ENCODE measurements at places on chromosomes 16 and 17.

- DNase-seq = no peak
Observed at GRCh38 chr17:45409659-45410076, 23.0 kb downstream of the ARHGAP27 start.

DNA sequence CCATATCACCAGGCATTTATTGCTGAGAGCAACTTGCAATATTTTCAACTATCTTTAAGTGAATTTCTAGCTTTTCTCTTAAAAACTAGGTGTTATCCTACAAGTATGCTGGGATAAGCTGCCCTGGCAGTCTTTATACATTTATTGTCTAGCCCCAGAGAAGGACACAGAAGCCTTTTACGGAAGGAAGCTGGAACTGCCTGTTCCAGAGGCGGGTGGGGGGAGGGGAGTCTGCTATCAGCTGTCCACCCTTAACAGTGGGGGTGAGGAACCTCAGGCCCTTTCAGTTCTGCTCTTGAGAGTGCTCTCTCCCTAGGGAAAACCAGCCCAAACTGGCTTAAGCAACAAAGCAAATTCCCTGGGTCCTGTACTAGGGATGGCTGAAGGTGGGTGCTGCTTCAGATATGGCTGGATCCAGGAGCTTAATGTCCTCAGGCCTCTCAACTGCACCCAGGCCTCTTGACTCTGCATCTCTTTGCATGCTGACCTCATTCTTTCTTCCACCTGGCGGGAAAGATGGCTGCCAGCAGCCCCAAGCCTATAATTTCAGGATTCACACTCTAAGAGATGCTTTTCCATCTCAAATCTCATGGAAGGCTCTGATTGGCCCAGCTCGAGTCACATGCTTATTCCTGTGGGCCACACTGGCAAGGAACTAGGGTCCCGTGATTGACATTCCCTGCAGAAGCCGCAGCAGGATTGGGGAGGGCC is 16.6 kb downstream of the NAGPA start:
- DNase-seq = no peak

GRCh38 chr16:3553138-3553923 is 23.9 kb downstream of the NLRC3 start:
- no peak for DNase-seq

GRCh38 chr16:1746693-1747195 is 24.6 kb downstream of the NME3 start:
- no peak for DNase-seq

- DNase-seq = peak; percentile 59
Observed at GRCh38 chr16:4624827-4625559, 367 bp downstream of the MGRN1 start.

DNA sequence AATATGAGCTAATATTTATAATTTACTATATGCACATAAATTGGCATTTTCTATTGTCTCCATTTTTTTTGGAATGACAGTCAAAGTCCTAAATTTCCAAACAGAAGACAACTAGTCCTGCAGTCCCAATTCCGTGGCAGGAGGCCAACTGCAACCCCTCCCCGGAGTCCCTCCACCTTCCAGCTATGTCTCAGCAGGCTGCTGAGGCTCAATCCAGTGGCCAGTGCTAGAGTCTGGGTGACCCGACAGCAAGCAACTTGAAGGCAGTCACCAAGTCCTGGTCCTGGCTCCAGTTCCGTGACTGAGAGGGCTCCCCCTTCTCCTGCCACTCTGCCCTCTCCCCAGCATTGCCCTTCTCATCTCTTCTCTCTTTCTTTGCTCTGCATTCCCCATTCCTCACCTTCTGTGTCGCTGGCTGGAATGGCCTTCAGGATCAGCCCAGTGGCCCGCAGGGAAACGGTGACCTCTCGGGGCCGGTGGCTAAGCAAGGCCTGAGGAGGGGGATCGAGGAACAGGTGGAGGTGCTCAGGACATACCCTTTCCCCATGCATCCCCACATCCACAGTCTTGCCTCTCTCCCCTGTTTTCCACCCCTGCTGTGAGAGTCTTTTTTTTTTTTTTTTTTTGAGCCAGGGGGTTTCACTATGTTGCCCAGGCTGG is 22.4 kb upstream of the MFSD6L start:
- no peak for DNase-seq

GRCh38 chr17:30299000-30299399 is 7.3 kb upstream of the BLMH start:
- no peak for DNase-seq

GRCh38 chr16:84868328-84868727 is 48.5 kb downstream of the CRISPLD2 start:
- DNase-seq = no peak

DNA sequence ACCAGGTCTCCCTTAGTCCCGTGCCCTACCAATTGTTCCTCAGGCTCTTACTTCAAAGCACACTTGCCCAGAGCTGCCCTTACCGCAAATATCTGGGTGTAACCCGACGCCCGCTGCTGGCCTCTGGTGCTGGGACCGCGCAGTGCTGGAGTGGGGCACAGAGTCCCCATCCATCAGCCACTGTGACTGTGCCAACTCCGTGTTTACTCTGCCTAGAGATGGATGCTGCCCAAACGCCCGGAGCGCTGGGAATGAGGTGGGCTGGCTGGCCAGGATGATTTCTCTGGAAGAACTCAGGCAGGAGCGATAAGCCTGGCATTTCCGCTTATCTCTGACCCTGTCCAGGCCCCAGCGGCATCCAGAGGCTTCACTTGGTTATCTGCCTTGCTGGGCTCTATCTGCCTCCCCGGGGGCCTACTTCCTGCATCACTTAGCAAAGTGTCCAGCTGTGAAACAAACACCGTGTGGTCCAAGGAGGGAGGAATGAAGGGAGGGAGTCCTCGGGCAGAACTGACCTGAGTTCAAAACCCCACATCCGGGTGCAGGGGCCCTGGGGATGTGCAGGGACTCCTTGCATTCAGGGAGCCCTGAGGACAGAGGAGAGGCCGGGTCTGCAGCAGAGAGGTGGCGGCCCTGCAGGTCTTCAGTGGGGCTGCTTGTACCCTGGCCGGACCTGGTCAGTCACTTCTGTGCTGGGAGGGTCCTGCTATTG is 9.4 kb upstream of the MYLK3 start:
- no peak for DNase-seq

DNA sequence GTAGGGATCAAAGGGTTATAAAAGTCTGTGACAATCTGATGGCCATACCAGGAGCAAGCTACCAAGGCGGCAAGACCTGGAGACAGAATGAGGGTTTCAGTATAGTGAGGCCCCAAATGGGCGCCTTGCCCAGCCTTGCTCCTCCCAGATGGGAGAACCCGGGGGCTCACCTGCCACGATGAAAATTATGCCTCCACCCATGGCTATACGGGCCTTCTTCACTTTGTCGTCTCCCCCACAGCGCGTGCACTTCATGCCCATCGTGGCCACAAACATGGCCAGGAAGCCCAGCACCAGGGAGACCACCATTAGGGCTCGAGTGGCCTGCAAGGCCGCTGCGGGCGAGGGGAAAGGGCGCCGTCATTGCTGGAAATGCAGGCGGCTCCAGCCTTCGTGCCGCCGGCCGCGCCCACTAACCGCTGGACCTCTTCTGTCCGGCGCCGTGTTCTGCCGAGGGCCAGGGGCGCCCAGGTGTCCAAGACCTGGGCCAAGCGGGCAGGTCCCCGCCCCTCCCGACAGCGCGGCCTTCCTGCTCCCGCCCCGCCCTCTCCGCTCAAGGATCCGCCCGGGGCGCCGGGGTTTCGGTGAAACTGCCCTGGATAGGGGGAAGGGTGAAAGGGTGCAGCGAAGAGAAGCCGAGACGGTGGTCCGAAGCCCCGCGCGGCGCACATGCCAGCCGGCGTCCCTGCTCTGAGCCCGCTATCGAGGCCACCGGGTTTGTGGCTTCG is 1.5 kb downstream of the CLDN7 start:
- no peak for DNase-seq

- no peak for DNase-seq
Observed at GRCh38 chr16:35862242-35862641, 2402.8 kb downstream of the TP53TG3F start.

DNA sequence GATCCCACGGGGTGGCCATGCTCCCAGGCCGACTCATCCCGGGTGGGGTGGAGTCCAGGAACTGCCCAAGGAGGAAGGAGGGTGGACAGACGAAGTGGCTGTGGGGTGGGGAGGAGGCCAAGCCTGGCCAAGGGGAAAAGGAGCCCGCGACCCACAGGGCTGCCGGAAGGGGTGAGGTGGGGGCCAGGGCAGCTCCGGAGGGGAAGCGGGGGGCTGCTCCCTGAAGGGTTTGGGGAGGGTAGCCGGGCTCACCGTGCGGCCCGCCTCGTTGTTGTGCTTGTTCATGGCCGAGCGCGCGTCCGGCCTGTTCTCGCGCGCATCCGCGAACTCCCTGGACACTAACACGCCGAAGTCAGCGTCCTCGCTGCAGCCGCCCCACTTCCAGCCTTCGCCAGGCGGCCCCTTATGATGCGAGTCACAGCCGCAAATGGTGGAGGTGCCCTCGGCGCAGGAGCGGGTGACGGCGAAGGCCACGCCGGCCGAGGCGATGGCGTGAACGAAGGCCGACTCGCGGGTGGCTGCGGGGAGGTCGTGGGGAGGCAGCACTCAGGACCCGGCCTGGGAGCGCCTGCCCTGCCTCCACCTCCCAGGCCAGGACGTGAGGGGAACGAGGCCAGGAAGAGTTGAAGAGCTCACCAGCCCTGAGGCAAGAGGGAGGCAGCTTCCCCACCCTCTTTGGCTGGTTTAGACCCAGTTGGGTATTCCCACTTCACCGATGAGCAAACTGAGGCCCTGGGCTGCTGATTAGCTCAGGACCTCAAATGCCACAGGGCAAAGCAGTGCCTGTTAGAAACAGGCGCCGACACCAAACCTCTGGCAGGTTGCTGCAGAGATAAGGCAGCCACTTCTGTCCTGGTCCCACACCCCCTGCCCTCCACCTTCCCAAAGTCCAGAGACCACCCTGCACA is 48.7 kb downstream of the WNT3 start:
- DNase-seq = no peak

GRCh38 chr17:18258356-18259038 is at the start of gene FLII:
Gene FLII (minus strand): TSS chr17:18258738. CDS start chr17:18258690, 48 bp downstream.
- DNase-seq = peak; percentile 29
